ENCODE measurements at places on chromosomes 4 and X.

GRCh38 chr4:2728221-2728620, 27.9 kb downstream of the TNIP2 start:
- no peak for DNase-seq

GRCh38 chr4:66693694-66694093, 851.6 kb downstream of the CENPC start:
- DNase-seq, result no peak

- no peak for DNase-seq
These were observed 34.9 kb downstream of the GNL3L start for GRCh38 chrX:54564936-54565335.

DNA sequence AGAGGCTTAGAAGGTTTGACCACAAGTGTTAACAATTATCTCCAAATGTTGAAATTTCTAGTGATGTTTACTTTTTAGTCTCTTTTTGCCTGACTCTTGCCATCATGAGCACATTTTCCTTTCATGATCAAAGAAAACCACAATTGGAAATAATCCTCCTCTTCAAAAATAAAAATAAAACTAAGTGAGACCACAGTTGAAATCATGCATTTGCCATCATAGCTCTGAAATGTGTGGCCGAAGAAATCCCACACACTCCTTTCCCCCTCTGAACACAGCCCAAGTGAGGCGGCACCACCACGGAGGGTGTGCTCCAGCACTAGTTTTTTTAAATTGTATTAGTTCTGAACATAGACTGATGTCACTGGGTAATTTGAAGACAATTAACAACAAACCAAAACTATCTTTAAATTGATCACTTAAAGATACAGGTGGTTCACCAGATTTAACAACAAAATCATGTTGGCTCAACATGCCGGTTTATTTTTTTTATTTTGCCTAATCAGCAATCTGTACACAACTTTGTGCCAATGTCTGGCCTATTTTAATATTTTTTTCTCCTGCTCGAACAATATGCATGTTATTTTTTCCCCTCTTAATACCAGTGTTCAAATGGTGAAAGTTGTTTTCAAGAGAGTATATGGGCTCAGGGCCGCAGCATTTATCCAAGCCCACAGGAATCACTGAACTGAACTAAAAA, 17.6 kb downstream of the APBB2 start:
- DNase-seq, result no peak

DNA sequence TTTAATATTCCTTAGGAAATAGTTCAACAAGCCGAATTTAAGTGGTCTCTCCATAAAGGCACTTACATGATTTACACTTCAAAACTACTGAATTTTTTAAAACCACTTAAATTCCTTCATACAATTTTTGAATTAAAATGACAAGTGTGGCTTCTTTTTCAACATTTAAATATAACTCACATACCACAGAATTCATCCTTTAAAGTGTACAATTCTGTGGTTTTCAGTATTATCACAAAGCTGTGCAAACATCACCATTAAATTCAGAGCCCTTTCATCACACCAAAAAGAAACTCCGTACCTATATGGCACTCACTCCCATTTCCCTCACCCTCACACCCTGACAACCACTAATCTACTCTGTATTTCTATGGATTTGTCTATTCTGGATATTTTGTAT, 200.9 kb upstream of the MAB21L2 start:
- no peak for DNase-seq

- no peak for DNase-seq
These were observed 39.6 kb downstream of the PDLIM5 start for GRCh38 chr4:94491322-94491721.

GRCh38 chr4:85942107-85942506, 417.7 kb downstream of the MAPK10 start:
- DNase-seq, result no peak

GRCh38 chr4:109560687-109561461, 828 bp downstream of the MCUB start:
- DNase-seq, result no peak

- DNase-seq, result no peak
These were observed 28.9 kb upstream of the HUWE1 start for GRCh38 chrX:53715346-53715924.

DNA sequence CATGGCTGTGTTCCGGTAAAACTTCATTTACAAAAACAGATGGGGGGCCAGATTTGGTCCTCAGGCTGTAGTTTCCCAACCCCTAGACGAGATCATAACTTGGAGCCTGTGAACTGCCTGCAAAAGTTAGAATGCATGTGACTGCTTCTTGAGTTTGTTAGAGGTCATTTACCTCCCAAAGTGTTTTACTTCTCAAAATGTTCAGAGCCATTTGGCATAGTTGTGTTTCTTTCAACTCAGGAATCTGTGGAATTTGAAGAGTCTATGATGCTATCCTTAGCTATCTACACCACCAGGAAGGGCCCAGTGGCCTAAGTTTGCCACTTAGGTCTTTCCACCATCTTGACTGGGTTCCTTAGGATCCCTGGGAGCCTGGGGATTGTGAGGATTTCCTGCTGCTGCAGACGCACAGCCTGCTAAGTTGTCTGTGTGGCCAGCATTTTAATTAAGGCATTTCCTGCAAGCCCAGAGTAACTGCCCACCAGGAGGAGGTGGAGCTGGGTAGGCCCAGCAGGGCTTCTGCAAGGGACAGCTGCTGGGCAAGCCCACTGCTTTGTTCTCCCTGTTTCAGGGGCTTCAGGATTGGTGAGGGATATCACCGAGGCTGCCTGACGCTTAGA, 53.1 kb downstream of the CCNI start:
- no peak for DNase-seq

DNA sequence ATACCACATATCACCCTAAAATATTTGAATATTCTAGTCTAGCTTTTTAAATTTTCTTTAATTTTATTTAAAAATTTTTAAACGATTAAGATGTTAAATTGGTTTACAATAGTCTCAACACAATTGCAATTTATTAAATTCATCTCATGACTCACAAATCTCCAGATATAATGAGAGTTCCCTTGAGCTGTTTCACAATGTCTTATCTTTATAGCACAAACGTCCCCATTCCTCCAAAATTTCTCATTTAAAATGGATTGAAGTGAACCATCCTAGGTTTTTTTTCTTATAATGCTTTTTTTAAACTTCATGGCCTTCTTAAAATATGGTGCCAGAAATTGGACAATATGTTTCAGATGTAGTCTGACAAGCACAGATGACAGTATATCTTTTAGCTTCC, 204.4 kb downstream of the GABRB1 start:
- DNase-seq, result no peak

- no peak for DNase-seq
These were observed 122.2 kb downstream of the CAMK2D start for GRCh38 chr4:113639326-113639725.

GRCh38 chrX:107654566-107654871, 26.2 kb downstream of the PRPS1 start:
- no peak for DNase-seq

GRCh38 chr4:31968842-31969241, 1248.7 kb downstream of the PCDH7 start:
- DNase-seq, result no peak

DNA sequence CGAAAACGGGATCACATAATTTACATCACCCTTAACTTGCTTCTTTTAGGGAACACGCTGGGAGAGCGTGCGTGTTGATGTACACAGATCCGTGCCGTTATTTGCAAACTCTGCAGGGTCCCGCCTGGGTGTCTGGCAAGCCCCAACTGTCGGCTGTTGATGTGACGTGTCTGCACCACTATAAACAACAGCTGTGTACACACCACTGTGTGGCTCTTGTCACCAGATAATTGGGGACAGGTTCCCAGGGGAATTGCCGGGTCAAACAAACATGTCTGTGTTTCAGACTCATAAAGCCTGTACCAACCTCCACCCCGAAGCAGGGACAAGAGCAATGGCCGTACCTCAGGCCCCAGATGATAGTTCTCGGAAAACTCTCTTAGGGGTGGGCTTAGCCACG, 105.0 kb upstream of the AFAP1 start:
- DNase-seq, result no peak

DNA sequence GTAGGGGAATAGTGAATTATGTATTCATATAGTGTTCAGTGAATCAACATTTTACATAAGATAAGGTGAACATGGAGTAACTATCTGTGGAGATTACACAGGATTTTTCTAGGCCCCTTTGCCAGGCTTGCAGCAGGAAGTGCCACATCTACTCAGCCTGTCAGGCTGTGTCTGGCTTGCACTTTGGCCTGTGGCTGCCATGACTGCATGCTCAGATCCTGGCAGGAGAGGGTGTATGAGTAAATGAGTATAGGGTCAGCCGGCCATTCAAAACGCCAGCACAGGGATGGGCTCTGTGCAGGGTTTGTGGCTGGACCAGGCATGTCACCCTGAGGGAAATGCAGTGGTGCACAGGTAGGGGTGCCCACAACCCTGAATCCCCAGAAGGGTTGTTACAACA, 51.9 kb downstream of the UBQLN2 start:
- no peak for DNase-seq

GRCh38 chr4:57364255-57364654, 254.1 kb upstream of the IGFBP7 start:
- DNase-seq, result no peak

DNA sequence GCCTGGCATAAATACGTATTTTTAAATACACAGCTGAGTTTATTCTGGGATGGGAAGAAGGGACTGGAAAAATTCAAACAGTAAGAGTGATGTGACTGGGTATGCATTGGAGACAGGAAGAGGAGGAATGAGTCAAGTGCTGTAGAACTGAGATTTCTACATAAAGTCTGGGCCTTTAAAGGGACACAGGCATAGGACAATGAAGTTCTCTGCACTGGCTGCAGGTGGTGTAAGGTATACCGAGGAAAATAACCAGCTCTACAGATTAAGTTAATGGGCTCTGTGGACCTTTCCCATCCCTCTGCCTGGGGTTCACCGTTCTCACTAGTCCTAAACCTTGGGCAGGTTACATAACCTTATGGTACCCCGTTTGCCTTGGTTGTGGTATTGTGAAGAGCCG, 68.7 kb downstream of the DHX15 start:
- DNase-seq, result no peak

Data from esophagus squamous epithelium (tissue), 5 donors.